SK-N-SH treated with all-trans-retinoic acid at 6 μM for 48 hours (cell line): ENCODE measurements at places on chromosomes 16 and 17.

GRCh38 chr16:23801378-23801777 lies 34.4 kb upstream of the PRKCB start:
- ATAC-seq = peak; percentile 94

GRCh38 chr16:10883004-10883403 lies 6.0 kb downstream of the CIITA start:
- no peak for ATAC-seq

DNA sequence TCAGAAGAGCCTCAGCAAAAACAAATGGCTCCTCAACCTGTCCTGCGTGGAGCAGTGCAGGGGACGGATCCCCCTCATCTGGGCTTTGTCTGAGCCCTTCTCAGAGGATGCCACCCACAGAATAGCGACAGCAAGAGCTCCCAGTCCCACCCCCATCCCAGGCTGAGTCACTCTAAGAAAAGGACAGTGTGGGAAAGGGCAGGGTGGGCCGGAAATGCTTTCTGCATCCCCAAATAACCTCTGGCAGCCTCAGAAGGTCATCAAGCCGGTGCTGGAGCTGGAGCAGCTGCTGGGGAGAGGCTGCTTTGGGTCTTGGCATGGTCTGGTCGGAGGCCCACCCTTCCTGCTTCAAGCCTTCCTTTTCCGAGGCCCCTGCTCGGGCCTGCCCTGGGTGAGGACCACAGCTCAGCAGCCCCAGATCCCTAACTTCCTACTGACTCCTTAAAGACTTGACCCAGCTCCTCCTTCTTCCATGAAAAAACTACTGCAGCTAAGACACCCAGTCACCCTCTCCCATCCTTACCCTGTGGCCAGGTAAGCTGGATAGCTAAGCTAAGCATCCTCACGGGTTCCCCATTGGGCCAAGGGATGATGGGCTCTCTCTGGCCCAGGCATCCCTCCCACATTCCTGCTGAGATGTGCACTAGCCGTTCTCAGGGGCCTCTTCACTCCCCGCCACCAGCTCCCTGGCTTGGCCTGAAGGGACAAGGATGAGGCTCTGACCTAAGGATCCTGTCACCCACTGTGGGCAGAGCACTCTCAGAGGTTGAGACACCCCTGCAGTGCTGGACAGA lies 8.7 kb downstream of the SLC12A4 start:
- ATAC-seq = peak; percentile 18; the same call in 2 of the 3 replicates

GRCh38 chr16:57555831-57556230 lies 13.4 kb downstream of the ADGRG5 start:
- ATAC-seq = no peak

DNA sequence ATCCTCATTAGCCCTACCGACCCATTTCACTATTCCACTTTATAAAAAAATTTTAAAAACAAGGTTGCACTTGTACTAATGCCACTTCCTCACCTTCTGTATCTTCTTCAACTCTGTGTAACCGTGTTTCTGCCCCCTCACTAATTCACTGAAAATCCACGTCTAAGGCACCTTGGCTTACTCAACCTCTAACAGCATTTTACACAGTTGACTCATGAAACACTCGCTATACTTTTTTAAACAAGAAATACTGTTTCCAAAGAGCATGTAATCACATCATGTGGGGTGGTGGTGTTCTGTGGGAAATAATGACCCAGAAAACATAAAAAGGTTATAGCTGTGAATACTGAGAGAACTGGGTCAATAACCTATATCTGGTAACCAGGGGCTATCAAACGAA lies 79.9 kb downstream of the NCOR1 start:
- ATAC-seq = no peak

DNA sequence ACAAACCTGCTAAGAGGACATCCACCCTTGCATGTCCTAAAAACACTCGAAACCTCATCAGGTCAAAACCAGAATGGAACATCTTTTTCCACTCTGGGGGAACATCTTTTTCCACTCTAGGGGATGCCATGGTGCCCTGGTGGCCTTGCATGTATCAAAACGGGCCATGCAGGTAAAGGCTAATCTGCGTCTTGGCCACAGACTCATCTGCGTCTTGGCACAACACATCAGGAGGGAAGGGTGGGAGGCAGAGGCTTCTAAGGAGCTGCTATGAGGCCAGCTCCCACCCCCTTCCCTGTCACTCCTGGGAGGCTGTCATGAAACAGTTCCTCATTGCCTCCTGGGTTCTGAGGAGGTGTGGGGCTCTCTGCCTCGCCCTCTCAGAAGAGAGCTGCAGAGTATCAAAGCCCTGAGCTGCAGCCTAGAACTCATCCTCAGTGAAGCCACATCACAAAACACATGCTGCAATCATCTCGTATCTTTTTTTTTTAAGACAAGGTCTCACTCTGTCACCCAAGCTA lies 27.6 kb downstream of the PARN start:
- ATAC-seq = no peak

- no peak for ATAC-seq
Measured at GRCh38 chr16:30437511-30438046, 7.7 kb upstream of the DCTPP1 start.

DNA sequence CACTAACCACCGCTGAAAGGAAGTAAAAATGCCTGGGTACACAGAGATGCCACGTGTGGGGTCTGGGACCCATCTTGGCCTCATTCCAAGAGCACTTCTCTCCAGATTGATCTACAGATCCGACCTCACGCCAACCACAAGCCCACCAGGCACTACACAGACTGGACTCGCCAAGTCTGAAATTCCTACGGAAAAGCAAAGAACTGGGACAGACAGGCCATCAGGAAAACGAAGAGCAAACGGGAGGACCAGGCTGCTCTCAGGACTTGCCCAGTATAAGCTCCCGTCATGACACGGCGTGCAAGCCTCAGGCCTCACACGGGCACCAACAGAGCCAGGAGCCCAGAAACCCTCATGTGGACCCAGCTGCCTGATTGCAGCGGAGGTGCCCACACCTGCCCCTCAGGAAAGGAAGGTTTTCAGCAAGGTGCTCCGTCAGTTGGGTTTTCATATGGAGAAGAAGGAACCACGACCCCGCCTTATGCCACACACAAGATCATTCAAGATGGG lies 20.1 kb upstream of the C16orf95 start:
- no peak for ATAC-seq

- ATAC-seq = no peak
Measured at GRCh38 chr17:15112846-15113617, 152.1 kb downstream of the PMP22 start.

GRCh38 chr16:66904846-66905632 lies 13.6 kb downstream of the CDH16 start:
- no peak for ATAC-seq

DNA sequence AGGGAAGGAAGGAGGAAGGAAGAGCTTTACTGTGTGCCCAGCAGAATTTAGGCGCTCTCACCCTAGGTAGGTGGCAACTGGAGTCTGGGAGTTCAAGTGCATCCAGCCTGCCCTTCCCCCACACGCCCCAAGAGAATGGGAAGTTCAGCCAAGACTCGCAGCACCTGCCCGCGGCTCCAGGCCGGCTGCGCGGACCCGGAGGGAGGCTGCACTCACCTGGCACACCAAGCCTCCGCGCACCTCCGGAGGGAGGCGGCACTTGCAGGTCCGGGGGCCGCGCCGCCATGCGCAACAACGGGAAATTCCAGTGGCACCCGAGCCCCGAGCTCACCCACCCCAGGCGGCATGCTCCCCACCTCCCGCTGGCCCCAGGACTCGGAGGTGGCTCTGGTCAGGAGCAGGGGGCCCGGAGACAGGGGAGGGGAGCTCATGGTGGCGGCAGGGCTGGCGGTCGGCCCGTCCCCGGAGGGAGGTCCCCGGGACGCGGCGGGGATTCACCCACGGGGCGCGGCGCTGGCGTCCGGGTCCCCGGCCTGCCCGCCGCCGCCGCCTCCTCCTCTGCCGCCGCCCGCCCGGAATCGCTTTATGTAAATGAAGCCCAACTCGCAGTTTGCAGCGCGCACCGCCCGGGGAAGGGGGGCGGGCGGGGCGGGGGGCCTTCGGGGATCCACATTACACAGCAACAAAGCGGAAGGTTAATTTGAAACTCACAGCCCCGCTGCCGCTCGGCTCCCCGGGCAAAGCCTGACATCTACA lies at the start of gene ZFHX3:
TSS of gene ZFHX3 (minus strand) at position 593 of the 756 bp plus-strand sequence. CDS start 87,983 bp downstream, outside the sequence.
- peak; percentile 37 for ATAC-seq

DNA sequence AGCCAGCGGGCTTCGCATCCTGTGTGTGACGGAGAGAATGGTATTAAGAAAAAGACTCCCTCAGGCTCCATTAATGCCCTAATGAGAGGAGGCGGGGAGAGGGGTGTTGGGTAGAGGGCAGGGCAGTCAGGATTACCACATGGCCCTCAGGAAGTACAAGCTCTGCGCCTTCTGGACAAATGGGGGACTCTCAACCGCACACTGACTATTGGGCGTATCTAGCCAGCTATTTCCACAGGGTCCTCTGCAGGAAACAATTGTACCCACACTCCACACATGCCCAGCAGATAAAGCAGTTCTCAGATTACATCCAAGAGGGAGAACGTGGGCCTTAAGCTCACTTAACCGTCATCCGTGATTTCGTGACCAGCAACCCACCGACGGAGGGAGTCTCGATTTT lies 14.7 kb downstream of the NXN start:
- ATAC-seq = peak; percentile 29; the same call in 2 of the 3 replicates

- no peak for ATAC-seq
Measured at GRCh38 chr17:44906763-44907728, 7.8 kb upstream of the EFTUD2 start.

DNA sequence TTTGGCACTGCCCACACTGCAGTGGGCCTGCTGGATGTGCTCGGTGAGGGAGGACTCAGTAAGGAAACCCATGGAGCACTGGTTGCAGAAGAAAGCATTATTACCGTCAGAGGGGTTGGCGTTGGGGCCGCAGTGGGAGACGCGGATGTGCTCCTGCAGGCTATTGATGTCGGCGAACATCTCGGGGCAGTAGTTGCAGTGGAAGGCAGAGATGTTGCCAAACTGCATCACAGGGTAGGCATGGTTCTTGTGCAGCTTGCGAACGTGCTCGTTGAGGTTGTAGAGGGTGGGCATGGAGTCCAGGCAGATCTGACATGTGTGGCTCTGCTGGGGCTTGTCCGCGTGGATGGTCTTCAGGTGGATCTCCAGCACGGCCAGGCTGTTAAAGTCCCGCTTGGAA lies 218.4 kb downstream of the ZNF423 start:
- ATAC-seq = no peak

- no peak for ATAC-seq
Measured at GRCh38 chr17:33073416-33073815, 81.8 kb downstream of the SPACA3 start.

DNA sequence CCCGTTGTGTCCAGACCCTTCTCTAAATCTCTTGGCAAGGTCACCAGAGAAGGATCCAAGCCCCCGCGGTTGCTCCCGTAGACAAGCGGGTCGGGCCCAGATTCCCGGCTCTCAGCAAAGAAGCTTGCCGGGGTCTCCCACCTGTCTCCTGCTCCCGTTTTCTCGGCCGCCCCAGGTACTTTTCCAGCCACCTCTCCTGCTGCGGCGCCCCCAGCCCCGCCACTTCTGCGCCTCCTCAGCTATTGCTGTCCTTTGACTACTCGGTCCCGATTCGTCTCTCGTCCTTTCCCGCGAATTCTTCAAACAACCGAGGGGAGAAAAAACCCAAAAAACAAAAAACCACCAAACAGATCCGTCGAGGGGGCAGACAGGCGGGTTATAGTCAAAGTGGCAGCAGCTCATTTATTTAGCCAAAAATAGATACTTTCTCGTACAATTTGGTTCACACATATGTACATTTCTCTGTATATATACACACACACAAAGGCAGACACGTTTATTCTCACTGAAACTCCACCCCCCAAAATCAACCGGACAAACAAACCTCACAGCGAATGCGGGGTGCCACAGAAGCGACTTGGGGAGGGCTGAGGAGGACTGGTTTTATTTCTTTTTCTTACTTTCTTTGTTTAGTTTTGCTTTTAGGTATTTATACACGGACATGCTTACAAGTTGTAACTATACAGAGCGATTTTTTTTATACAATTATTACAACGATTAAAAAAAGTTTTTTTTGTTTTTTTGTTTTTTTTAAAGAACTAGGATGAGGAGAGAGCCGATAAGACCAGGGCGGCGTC lies 3.5 kb downstream of the IRX3 start:
- ATAC-seq = no peak

DNA sequence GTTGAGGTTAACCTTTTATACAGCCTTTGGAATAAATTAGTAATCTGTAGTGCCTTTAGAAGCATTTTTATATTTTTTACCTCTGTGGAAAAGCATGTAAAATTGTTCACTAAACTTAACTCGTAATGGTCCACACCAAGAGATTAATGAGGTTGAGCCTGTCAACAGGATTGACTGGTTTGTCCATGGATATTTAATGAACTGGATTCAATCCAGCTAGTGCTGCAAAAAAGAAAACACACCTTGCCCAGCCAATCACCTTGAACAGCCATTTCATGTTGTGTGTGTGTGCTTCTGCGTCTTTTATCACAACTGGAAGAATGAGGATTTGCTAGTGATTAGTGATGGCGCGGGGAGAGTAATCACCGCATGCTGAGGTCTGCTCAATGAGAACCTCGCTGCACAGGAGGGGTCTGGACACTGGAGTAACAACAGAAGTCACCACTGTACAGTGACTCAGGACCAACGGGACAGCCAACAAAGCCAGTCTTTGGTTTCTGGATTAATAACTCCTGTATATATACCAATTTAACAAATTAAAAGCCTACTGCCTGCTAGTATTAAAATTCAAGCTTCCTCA lies 33.7 kb downstream of the LITAFD start:
- no peak for ATAC-seq

- ATAC-seq = no peak
Measured at GRCh38 chr16:47204736-47205504, 61.2 kb upstream of the NETO2 start.

- peak; percentile 24 for ATAC-seq
Measured at GRCh38 chr17:1423456-1424135, 23.6 kb upstream of the YWHAE start.

- no peak for ATAC-seq
Measured at GRCh38 chr16:18839555-18839954, 38.2 kb upstream of the ARL6IP1 start.

DNA sequence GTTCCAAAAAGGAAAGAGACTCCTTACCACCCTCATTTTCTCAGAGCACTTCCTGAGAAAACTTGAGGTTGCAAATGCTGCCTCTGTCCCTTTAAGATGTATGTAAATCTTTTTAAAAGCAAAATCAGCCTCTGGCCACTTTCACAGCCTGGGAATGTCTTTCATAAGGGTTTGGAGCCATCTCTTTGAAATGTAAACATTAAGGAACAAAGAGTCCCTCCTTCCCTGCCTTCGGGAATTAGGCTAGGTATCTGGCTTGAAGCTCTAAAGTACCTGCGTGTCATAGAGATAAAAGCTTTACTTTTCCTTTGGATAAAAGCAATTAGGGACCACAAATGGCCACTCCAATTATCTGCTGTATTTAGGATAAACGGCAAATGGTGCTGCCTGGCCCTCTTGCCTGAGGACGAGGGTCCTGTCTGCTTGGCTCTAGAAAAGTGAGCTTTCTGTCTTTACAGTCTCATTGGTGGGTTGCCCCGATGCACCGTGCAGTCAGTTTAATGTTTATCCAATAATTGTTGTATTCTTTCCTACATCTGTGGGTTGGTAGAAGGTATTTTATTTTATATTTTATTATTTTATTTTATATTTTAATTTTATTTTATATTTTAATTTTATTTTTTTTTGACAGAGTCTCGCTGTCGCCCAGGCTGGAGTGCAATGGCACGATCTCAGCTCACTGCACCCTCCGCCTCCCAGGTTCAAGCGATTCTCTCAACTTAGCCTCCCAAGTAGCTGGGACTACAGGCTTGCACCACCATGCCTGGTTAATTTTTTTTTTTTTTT lies 23.9 kb downstream of the NLRC3 start:
- no peak for ATAC-seq

- peak; percentile 36; the same call in 2 of the 3 replicates for ATAC-seq
Measured at GRCh38 chr17:40371261-40371929, 6.9 kb upstream of the GJD3 start.
